ENCODE measurements at places on chromosomes 13 and 19.
A peak's percentile ranks its signal among the peaks of the same experiment; 100 is the strongest.

DNA sequence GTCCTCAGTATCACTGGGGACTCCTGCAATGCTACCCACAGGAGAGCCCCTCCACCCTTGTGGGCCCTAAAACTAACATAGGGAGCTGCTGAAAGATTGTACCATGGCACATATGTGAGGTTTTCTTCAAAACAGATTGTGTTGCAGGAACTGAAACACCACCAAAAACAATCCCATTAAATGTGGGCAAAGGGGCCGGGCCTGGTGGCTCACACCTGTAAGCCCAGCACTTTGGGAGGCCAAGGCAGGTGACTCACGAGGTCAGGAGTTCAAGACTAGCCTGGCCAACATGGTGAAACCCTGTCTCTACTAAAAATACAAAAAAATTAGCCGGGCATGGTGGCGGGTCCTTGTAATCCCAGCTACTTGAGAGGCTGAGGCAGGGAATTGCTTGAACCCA is 34.7 kb downstream of the SCGB2B2 start:
- DNase-seq: no peak

DNA sequence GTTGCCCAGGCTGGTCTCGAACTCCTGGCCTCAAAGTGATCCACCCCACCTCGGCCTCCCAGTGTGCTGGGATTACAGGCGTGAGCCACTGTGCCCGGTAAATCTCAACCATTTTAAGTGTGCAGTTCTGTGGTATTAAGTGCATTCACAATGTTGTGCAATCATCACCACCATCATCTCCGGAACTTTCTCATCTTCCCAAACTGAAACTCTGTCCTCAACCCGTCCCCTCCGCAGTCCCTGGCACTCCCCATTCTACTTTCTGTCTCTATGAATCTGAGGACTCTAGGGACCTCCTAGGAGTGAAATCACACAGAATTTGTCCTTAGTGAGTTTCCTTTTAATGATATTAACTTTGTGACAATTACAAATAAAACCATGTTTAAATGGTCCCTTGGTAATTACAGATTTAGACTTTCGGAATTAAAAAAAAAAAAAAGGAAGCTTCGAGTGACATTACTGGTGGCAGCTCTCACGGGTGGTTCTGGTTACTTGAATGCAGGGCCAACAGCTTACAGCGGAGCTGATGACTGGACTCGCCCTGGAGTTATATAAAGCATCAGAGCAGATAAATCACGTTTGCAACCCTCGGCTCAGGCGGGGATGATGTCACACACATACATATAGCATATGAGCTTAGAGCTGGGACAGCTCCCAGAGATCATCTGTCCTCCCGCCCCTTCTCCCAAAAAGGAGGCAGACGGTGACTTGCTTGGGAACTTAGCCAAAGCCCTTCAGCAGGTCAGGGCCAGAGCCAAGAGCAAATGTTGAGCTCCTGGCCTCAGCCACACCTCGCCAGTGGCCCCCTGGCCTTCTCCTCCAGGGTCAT is 89.8 kb downstream of the ZNF557 start:
- DNase-seq: peak; percentile 88

GRCh38 chr19:39252458-39252857 is 3.8 kb upstream of the IFNL4 start:
- no peak for DNase-seq

GRCh38 chr19:29285187-29285687 is 72.3 kb upstream of the UQCRFS1 start:
- no peak for DNase-seq

GRCh38 chr19:12891553-12892021 is 627 bp downstream of the GCDH start:
- no peak for DNase-seq

DNA sequence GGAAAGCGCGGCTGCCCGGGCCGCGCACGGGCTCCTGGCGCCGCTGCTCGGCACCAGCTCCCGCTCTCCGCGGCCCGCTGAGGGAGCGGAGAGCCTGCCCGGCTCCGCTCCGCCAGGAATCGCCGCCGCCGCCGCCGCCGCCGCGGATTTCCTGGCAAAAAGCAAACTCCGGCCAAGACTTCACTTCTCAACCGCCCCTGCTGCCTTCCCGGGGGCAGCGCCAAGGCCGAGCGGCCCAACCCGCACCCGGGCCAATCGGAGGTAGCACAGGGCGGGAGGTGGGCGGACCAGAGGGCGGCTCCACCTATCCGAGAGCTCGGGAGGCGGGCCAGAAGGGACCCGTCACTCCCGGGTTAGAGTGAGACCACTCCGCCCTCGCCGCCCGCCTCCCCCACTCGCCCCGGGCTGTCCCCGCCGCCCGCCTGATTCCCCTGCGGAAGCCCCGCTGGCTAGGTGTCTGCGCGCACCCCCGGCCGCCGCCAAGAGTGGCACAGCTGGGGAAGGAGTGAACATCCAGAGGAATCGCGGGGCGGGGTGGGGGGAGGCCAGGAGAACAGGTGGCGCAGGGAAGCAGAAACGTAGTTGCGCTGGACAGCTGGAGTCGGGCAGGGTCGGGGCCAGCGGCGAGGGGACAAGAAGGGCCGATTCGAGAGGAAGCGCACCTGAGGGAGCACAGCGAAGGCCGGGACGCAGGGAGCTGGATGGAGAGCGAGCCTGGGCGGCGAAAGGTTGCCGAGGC is at the start of gene LNX2:
LNX2 (minus strand) TSS at position 153 of the 739 bp plus-strand sequence. CDS start 38,826 bp downstream, outside the sequence.
- peak; percentile 98 for DNase-seq

- DNase-seq: no peak
Observed at GRCh38 chr19:38197937-38198704, 25.9 kb downstream of the DPF1 start.

DNA sequence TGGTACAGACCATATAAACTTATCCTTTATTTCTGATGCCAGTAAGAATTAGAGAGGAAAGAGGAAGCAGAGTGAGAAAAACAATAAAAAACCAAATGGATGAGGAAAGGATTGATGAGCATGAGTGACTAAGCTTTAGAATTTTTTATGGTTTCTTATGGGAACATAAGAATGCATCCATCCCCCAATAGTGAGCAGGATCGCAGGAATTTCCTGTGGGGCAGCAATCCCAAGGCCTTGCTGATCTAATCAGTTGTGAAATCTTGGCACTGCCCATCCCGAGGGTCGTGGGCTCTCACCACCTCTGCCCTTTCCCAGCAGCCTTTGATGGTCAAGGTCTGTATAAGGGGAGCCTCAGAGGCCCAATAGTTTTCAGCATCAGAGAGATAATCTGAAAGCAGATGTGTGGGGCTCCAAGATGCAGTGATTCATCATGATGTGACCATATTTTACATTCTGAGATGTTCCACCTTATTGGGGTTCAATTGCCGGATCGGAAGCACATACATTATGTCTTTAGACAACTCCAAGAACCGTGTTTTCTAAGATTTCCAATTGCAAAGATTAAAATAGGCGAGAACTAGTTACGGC is 222.1 kb downstream of the DNAJC15 start:
- DNase-seq: peak; percentile 81

- DNase-seq: no peak
Observed at GRCh38 chr13:57056601-57057180, 84.0 kb upstream of the PRR20A start.

GRCh38 chr13:30870049-30870884 is 35.8 kb upstream of the MEDAG start:
- DNase-seq: peak; percentile 93

- DNase-seq: no peak
Observed at GRCh38 chr19:11570039-11570462, 7.4 kb downstream of the ACP5 start.

DNA sequence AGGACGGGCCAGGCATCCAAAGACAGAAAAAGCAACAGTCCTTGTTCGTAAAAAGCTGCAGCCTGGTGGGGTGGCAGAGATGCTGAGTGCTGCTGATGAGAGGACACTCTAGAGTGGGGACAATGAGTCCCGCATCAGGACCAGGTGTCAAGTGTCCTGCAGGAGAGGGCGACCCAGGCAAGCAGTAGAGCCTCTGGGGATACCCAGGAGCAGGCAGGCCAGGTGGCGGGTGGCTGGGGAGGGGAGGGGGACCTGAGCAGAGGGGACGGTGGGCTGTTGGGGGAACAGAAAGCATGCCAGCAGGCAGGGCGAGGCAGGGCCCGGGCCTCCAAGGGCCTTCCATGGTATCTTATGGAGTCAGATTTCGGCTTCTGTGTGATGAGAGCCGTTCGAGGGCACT is 35.8 kb downstream of the GGACT start:
- no peak for DNase-seq

- peak; percentile 58 for DNase-seq
Observed at GRCh38 chr19:48290401-48290770, 20.5 kb downstream of the ZNF114 start.

DNA sequence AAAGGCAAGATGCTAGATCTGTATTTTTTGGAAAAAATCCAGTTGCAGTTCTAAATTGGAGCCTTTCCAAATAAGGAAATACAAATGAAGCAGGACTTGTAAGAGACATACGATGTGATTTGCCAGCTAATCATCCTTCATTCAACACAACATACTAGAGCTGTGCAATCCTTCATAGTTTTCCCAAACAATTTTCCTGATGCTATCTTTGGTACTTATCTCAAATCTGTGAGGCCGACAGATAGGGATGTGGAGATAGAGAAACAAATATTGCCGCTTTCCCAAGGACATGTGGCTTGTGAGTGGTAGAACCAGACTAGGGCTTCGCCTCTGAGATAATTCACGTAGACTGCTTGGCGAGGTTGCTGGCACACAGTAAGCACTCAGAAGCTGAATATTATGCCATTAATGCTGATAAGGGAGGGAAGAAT is 176.6 kb downstream of the LMO7 start:
- no peak for DNase-seq

GRCh38 chr19:53196777-53197396 is 3.7 kb upstream of the ZNF665 start:
- DNase-seq: peak; percentile 100

DNA sequence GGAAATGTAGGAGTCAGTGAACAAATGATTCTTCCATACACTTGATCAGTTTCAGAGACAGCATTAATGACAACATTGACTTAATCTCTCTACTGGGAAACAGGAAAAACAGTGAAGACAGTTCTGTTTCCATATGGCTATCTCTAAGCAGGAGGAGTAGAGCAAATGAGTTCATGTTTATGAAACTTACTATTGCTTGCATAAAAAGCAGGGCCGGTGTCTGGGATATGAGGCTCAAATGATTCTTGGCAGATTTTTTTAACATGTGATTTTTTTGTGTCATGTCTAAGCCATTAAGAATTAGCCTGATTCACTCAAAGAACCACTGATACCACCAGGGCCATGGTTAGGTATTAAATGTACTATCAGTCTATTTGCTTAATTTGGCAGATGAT is 141.9 kb downstream of the SLC7A1 start:
- no peak for DNase-seq

DNA sequence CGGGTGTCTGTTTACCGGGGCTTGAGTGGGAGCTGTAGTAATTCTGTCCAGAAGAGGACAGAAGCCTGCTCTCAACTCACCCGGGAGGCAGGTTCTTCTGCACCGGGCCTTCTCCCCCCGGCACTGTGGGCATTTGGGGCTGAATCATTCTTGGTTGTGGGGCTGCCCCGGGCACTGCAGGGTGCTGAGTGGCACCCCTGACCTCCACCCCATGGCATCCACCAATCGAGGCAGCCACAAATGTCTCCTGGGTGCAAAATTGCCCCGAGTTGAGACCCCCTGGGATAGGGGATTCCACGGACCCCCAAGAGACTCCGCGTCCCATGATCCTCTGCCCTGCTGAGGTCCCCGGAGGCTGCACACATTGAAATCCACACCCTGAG is 68.8 kb downstream of the GNG7 start:
- no peak for DNase-seq

DNA sequence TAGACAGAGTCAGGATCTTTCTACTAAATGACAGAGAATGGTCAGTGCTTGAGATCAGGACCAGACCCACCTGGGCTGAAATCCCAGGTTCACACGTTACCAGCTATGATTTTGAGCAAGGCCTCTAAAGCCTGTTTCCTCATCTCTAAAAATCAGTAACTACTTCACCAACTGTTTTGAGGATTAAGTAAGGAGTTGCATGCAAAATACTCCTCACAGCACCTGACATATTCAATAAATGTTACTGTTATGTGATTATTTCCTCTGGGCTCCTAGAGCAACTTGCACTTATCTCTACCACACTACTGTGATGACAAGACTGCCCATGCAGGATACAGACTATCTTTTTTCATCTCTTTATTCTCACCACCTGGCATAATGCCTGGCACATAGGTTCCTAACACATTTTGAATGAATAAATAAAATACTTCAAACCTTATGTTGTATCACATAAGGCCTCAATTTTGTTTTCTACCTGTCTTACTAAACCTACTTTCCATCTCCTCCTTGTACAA is 1.8 kb downstream of the KATNAL1 start:
- no peak for DNase-seq

GRCh38 chr19:18294467-18294864 is 13.0 kb upstream of the JUND start:
- no peak for DNase-seq

GRCh38 chr19:16825312-16826052 is 3.7 kb upstream of the SIN3B start:
- DNase-seq: peak; percentile 63

DNA sequence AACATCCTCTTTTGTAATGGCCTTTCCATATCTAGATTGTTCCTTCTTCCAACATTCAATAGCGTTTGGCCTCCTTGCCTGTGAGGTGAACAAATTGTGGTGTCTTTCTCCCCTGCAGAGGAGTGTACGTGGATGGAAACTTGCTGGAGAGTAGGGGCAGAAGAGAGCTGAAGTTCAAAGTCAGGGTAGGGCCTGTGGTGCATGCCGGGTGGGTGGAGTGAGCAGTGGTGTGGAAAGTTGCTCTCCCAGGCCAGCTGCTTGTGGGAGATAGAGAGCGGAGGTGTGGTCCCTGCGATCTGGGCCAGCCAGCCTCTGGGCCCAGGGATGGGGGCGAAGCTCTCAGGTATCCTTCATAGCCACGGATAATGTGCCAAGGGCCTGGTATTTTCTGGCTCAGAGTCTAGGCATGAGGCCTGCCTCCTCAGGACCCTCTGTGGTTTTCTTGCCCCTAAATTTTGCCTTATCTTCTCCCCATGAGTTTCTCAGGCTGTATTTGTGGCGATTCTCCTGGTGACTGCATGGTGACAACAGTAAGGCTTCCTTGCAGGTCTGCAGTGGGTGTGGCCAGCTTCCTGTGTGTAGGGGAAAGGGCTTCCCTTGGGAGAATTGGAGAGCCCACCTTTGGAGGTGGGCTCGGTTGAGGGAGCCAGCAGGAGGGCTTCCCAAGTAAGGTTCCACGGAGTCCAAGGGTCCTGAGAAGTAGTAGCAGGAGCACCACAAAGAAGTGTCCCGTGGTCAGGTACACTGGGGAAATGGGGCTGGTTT is 6.7 kb downstream of the RGCC start:
- DNase-seq: no peak

- DNase-seq: no peak
Observed at GRCh38 chr13:28340272-28340793, 154.6 kb downstream of the FLT1 start.

DNA sequence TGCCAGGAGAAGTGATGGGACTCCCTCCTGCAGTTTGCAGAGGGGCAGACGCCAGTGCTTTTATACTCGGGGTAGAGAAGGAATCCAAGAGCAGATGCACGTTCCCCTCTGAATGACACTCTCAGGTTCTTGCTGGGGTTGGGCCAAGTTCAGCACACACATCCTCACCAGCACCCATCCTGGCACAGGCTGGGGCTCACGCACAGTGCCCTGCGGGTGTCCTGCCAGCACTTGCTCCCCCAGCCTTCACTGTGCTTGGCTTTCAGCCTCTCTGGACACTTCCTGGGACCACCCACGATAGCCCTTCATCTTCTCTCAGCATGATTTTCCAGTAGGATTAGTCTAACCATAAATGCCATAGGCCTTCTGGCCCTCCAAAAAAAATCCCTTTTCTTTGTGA is 158.6 kb downstream of the ZNF536 start:
- DNase-seq: no peak

GRCh38 chr13:25172303-25172630 is 179 bp upstream of the AMER2 start:
- no peak for DNase-seq

Data from AG20443 (cell line).